ENCODE measurements at places on chromosomes 12 and 14. TPM values are rescaled to one million over a fixed set of nuclear protein-coding genes. Genes with fewer than 3 reads are reported as not detected.

DNA sequence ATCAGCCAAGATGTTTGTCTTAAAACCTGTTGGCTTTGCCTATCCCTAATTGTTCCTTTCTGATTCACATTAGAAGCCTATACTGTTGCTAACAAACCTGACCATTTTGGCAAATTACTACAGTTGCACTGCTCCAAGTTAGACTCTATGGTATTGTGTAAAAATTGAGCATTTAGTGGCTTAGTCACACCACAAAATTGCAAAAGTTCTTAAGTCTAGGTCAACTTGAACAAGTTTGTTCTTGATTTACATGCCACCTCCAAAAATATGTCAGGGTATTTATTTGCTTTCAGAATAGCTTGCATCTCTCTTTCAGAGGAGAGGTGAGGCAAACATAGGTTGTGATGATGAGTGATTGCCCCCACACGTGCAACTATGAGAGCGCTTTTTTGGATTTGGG lies 27.0 kb upstream of the PTHLH start:
- no peaks in the 10 kb centered on the region for H3K27me3 ChIP-seq
- H3K4me1 ChIP-seq: no peaks in the 10 kb centered on the region
- DNase-seq: no peak
- no peaks in the 10 kb centered on the region for H3K36me3 ChIP-seq

FSCB gene
- not detected for total RNA-seq

DNA sequence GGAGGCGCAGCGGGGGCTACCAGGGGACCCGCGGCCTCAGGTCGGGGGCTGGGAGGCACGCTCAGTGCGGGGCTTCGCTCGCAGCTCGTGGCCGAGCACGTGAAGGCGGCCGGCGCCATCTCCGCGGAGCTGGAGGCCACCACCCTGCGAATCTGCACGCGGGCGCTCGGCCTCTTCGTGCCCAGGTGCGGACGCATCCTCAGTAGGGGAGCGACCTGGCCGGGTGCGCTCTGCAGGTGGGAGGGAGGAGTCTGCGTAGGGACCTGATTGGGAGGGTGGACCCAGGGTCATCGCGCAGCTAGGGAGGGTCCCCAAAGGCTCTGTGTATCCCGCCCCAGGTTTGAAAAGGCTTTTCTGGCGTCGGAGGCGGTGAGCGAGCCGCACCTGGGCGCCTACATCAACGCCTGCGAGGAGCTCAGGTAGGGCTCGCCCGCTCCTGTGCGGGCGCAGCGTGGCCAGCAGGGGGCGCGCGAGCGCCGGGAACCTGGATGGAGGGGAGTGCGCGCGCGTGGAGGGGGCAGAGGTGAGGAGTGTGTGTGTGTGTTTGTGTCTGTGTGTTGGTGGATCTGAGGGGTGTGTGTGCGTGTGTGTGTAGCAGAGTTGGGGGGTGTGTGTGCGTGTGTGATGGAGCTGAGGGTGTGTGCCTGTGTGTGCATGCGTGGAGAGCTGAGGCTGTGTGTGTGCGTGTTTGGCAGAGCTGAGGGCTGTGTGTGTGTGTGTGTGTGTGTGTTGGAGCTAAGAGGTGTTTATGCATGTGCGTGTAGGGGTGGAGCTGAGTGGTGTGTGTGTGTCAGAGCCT lies 10.3 kb downstream of the EXOC3L4 start:
- peaks cover 28% of the 10 kb centered on the region for H3K27me3 ChIP-seq
- H3K36me3 ChIP-seq: no peaks in the 10 kb centered on the region
- H3K4me1 ChIP-seq: peaks cover 7% of the 10 kb centered on the region
- peak; percentile 74 for DNase-seq
- H3K4me3 ChIP-seq: no peak overlapping the region

LAG3 gene
- total RNA-seq: 172 TPM

DNA sequence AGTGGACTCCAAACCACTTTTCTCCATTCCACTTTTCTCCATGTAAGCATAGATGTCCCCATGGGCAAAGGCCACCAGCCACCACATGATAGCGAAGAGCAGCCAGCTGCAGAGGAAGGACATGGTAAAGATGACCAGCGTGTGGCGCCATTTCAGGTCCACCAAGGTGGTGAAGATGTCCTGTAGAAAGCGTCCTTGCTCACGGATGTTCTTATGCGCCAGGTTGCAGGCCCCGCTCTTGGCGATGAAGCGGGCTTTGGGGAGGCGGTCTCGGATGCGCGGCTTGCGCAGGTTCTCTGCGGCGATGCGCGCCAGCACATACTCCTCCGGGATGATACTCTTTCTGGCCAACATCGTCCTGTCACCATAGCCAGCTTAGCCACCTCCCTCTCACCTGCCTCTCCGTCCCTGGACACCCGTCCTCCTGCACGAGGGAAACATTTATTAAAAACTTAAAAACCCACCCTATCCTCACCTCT lies 1.2 kb downstream of the KCNJ8 start:
- no peak overlapping the region for H3K4me3 ChIP-seq
- H3K36me3 ChIP-seq: no peaks in the 10 kb centered on the region
- H3K27me3 ChIP-seq: peaks cover 37% of the 10 kb centered on the region
- H3K4me1 ChIP-seq: peaks cover 10% of the 10 kb centered on the region

GRCh38 chr12:25269701-25270100 lies 19.0 kb upstream of the KRAS start:
- H3K36me3 ChIP-seq: no peaks in the 10 kb centered on the region
- H3K4me1 ChIP-seq: peaks cover 5% of the 10 kb centered on the region
- no peak overlapping the region for H3K4me3 ChIP-seq
- H3K27ac ChIP-seq: no peak overlapping the region
- no peak for DNase-seq

DNA sequence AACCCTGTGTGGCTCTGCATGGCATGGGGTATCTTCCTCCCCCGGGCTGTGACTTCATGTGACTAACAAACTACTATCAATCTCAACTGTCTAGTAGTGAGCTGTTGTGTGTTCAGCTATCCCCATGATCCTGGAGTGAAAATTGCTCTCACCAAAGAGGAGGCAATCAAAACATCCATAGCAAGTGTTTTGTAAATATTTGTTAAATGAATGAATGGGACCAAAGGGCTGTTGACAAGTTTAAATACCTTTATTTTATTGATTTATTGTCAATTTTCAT lies 138.1 kb upstream of the CPM start:
- H3K27me3 ChIP-seq: peaks cover 19% of the 10 kb centered on the region
- no peak overlapping the region for H3K27ac ChIP-seq
- H3K4me3 ChIP-seq: no peak overlapping the region
- H3K4me1 ChIP-seq: peaks cover 15% of the 10 kb centered on the region
- no peaks in the 10 kb centered on the region for H3K36me3 ChIP-seq

DNA sequence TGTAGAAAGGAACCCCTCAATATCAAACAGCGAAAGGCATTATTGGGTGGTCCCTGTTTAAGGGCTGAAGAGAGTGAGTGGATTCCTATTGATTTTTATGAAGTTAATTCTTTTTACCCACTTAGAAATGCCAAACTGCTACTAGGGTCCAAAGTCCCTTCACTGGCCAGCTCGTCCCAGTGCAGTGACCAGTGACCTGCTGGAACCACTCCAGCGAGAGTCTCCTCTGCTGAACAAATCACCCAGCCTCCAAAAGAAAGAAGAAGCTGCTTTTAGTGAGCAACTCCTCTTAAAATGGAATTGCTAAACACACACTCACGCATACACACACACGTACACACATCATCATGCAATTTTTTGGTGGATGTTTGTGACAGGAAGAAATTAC lies 198.2 kb upstream of the PLEKHG7 start:
- no peaks in the 10 kb centered on the region for H3K36me3 ChIP-seq
- H3K27ac ChIP-seq: peak overlapping the region; percentile 28
- no peaks in the 10 kb centered on the region for H3K27me3 ChIP-seq
- H3K4me1 ChIP-seq: peaks cover 51% of the 10 kb centered on the region
- H3K4me3 ChIP-seq: no peak overlapping the region

DNA sequence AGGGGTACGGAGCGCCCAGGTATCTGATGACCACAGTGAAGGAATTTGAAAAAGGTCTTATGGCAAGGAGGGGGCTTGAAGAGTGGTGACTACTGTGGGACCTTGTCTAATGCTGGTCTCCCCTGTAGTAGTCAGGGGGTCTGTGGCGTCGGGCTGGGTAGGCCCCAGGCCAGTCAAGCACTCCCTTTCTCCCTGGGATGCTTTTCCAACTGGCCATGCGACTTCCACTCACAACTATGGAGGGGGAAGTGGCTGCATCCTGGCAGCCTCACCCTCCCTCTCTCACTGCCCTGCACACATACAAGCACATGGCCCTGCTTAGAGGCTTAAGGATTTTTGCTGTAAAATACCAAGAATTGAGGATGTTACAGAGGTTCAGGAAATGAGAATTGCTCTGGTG lies 4.1 kb downstream of the TSPAN11 start:
- DNase-seq: no peak
- no peak overlapping the region for H3K4me3 ChIP-seq
- no peaks in the 10 kb centered on the region for H3K4me1 ChIP-seq
- H3K27me3 ChIP-seq: peaks cover 34% of the 10 kb centered on the region

CBLN3 gene
- total RNA-seq: 8.6 TPM

GRCh38 chr14:53126731-53127130 lies 26.4 kb downstream of the DDHD1 start:
- peak overlapping the region; percentile 46 for H3K27ac ChIP-seq
- H3K27me3 ChIP-seq: no peaks in the 10 kb centered on the region
- no peak for DNase-seq
- no peak overlapping the region for H3K4me3 ChIP-seq
- peaks cover 9% of the 10 kb centered on the region for H3K36me3 ChIP-seq

DNA sequence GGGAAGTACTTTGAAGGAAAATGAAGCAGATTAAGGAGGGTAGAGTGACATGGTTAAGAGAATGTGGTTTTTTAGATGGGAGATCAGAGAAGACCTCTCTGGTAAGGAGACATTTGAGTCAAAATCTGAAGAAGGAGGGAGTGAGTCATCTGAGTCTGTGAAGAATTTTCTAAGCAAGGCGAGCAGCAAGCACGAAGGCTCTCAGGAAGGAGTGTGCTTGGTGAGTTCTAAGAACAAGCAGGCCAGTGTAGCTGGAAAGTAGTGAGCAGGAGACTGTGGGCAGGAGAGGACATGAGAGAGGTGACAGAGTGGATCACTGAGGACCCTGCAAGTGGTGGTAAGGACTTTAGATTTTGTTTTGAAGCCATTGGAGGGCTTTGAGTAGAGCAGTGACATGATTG lies 76.3 kb upstream of the FUT8 start:
- H3K27me3 ChIP-seq: no peaks in the 10 kb centered on the region
- peak; percentile 73 for DNase-seq
- peak overlapping the region; percentile 90 for H3K27ac ChIP-seq
- H3K36me3 ChIP-seq: peaks cover 5% of the 10 kb centered on the region
- peak overlapping the region; percentile 72 for H3K4me3 ChIP-seq
- H3K4me1 ChIP-seq: peaks cover 44% of the 10 kb centered on the region

DNA sequence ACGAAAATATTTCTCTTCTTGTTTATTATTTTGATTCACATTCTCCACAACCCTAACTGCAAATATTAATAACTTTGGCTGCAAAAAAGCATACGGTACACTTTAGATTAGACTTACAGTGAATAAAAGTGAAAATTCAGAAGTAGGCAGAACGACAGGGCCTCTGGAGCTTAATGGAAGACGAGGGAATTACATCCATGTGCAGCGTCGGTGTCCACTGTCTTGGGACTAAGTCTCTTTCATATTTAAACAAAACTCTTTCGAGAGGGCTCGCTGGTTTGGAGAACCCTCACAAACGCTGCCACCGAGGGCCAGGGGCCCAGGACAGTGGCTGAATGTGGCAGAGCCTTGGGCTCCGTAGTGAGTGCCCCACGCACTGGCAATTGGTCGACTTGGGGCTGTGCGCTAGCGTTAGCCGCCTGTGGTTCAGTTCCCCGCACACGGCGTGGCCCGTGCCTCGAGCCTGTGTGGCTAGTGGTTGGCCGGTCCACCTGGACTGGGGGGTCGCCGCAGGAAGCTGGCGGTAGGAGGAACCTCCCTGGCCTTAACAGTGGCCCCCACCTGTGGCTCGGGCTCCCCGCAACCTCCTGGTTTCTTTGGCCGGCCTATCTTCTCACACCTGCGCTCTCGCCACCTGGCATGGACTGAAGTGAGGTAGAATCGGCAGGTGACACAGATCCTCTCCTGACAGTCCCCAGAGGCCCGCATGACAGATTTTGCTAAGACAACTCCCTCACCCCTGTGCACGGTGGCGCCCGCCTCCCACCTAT lies 739 bp upstream of the PAX9 start:
- H3K4me3 ChIP-seq: no peak overlapping the region
- H3K36me3 ChIP-seq: peaks cover 3% of the 10 kb centered on the region
- H3K4me1 ChIP-seq: peaks cover 53% of the 10 kb centered on the region
- no peak for DNase-seq
- no peak overlapping the region for H3K27ac ChIP-seq
- H3K27me3 ChIP-seq: peaks cover 83% of the 10 kb centered on the region

RNF212B gene
- not detected for total RNA-seq

- no peaks in the 10 kb centered on the region for H3K4me1 ChIP-seq
- no peak for DNase-seq
- no peak overlapping the region for H3K27ac ChIP-seq
- H3K36me3 ChIP-seq: no peaks in the 10 kb centered on the region
Measured at GRCh38 chr14:78424311-78424710, 254.1 kb downstream of the NRXN3 start.

- peaks cover 75% of the 10 kb centered on the region for H3K27me3 ChIP-seq
- peaks cover 4% of the 10 kb centered on the region for H3K36me3 ChIP-seq
- no peak for DNase-seq
- H3K4me1 ChIP-seq: peaks cover 45% of the 10 kb centered on the region
- H3K4me3 ChIP-seq: no peak overlapping the region
- no peak overlapping the region for H3K27ac ChIP-seq
Measured at GRCh38 chr14:36662543-36663403, 1.1 kb downstream of the PAX9 start.

DNA sequence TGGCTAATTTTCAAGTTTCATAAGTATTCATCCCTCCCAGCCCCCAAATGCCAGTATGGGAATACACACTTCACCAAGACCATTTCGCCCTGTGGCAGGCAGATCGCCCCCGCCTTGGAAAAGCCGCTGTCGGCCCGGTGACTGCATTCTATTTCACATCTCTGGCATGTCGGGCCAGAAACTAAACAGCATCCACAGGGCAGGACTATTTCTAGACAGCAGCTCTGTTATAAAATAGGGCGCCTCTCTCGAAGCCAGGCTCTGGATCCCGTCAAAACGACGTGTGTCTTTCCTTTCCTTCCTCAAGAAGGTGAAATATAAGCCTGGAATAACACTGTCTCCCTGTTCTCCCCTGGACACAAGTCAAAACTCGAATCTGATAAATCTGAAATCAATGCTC lies 56.8 kb downstream of the GSC start:
- H3K36me3 ChIP-seq: no peaks in the 10 kb centered on the region
- H3K4me3 ChIP-seq: no peak overlapping the region
- no peak for DNase-seq
- H3K4me1 ChIP-seq: no peaks in the 10 kb centered on the region

- H3K4me1 ChIP-seq: no peaks in the 10 kb centered on the region
- no peak for DNase-seq
- no peaks in the 10 kb centered on the region for H3K27me3 ChIP-seq
- no peak overlapping the region for H3K4me3 ChIP-seq
- no peaks in the 10 kb centered on the region for H3K36me3 ChIP-seq
Measured at GRCh38 chr12:78431931-78432330, 432.6 kb upstream of the SYT1 start.

GRCh38 chr12:27555361-27555760 lies 31.4 kb downstream of the PPFIBP1 start:
- H3K27me3 ChIP-seq: peaks cover 4% of the 10 kb centered on the region
- DNase-seq: no peak
- H3K4me1 ChIP-seq: peaks cover 13% of the 10 kb centered on the region
- no peaks in the 10 kb centered on the region for H3K36me3 ChIP-seq

HPD gene
- not detected for total RNA-seq

BAZ1A gene
- total RNA-seq: 67.8 TPM

All from activated CD4-positive, alpha-beta memory T cell treated with anti-CD3 and anti-CD28 coated beads for 36 hours (primary cell).